ENCODE measurements at places on chromosomes 3 and 15.

DNA sequence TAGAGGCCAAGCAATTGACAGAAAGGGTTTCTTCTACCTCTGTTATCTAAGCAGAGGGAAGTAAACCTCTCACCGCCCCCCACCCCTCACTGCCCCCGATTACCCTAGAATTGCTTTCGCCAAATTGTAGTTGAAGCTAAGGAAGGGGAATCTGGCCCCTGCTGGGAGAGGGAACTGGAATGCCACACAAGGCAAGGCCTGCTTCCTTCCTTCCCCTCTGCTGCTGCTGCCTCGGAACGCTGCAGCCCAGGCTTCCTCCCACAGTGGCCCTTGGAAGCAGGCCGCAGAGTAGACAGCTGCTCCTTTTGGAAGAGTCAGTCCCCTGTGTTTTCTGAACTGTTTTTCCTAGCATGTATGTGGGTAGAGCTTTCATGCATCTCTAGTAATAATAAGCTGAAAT lies 21.6 kb downstream of the RLBP1 start:
- DNase-seq = no peak

DNA sequence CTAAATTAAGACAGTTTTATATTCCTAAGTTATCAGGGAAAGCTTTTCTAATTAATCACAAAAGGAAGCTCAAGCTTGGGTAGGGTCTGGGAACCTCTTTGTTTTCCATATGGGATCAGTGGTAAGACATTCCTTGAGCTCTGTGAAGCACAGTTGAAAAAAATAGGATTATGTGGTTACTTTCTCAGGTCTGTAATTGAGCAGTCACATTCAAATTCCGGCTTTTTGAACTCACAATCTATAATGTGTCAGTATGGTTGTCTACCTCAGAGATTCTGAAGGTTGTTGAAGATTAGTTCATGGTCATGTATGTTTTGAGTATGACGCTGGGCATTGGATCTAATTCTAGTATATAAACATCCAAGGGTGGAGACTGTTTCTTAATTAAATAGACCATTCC lies 364.5 kb downstream of the LPP start:
- DNase-seq = no peak

DNA sequence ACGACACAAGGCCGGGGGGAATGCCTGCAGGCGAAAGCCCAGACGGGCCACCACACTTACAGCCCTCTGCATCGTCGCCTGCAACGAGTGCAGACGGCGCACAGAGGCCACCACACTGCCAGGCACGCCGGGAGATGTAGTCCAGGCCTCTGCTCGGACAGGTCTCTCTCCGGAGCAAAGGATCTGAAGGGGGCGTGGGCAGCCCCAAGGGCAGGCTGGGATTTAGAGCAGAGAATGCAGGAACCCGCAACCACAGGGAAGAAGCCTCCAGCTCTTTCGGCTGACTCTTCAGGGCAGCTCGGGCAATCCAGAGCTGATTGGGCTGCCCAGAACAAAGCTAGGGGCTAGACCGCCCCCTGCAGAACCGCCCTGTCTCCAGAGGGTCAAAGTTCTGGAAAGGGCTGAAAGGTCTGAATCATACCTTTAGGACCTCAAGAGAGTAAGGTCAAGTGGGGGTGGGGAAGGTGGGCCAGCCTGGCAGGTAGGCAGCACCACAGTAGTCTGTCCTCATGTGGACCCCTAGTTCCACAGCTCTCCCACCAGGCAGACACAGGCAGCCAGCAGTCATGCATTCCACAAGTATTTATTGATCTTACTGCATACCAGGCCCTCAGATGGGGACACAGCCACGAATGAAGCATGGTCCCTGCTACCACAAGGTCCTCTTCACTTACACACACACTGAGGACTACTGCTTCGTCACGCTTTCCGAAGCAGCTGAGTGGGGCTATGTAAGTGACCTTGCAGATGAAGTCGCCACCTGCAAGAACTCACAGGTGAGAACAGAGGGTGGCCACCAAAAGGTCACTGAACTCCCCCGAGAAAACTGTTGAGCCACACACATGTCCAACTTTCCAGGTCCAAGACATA lies at the start of gene AMT:
Gene AMT, minus strand, starts transcription at position 95 of the 870 bp plus-strand sequence. Its CDS starts 23 bp downstream, at position 72.
- DNase-seq = no peak

GRCh38 chr3:40137591-40138295 lies 171.8 kb upstream of the EIF1B start:
- DNase-seq = peak; percentile 84

All from NCI-H226 (cell line).